AG20443 (cell line): ENCODE measurements at places on chromosomes 3 and 15.

DNA sequence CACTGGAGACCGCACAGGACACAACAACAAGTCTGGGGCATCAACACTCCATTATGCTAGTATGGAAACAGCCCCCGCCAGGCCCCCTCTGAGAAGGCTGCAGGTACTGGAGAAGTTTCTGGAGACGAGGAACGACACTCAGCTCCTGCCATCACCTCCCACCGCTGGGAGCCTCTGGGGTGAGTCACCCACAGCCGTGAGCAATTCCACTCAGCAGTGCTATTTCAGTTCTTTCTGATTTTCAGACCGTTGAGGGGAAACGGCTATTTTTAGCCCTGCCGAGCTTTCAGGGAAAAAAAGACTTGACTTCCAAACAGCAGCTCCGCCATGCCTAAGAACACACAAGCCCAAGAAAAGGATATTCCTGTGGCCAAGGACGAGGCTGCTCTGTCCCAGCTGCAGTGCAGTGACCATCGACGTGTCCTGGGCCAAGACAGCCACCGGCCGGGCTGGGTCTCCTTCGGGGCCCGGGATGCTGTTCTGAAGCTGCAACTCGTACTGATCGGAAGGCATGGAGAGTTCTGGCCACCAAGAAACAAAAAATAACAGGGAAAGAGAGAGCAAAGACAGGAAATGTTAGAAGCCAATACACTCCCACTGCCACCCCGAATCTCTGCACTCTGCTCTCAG, 40.8 kb downstream of the NUP210 start:
- DNase-seq: peak; percentile 90

- DNase-seq: no peak
Observed at GRCh38 chr3:133394561-133395311, 5.1 kb upstream of the BFSP2 start.

DNA sequence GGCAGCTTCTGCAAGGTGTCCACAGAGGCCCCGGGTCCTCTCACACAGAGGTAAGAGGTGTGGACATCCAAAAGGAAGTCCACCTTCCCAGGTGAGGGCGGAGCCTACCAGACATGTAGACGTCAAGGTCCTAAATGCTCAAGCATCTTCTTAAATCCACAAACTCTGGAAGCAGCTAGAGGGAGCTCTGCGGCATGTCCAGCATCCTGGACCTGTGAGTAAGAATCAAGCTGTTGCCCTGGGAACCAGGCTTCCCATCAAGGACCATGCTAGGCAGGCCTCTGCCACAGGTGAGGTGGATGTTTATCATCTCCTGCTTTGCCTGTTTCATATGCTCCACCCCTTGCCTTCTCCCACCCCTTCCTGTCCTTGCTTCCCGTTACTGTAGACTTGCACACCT, 368.2 kb downstream of the GABRG3 start:
- no peak for DNase-seq

GRCh38 chr3:99211309-99211708, 309.8 kb upstream of the DCBLD2 start:
- DNase-seq: no peak

DNA sequence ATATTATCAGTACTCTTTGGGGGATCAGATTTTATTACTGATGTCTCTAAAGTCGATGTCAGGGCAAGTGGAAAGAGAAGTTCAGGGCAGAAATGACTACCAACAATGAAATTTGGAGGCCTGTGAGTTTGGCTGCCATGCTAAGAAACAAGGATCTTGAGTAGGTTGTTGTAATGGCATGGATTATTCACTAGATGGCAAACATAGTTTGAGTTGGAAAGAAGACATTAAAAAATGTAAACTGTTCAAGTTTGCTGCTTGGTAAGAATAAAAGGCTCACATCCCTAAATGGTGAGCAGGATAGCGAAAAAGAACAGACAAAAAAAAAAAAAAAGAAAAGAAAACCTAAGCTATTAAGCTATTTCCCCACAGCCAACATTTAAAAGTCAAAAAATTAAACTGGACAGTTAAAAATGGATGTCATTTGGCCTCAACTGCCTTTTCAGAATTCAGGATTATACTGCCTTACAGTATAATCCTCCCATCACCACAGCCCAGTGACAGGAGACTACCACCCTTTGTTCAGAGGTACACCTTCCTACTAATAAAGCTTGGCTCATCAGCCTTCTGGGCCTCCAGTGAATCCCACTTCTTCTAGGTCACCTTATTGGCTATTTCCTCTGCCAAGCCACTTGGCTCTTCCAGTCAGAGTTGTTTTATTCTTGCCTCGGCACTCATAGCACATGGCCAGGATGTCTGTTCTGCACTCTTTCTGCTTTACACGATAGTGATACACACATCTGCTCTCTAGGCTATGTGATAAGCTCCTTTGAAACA, 163.7 kb downstream of the PLD1 start:
- peak; percentile 68 for DNase-seq

DNA sequence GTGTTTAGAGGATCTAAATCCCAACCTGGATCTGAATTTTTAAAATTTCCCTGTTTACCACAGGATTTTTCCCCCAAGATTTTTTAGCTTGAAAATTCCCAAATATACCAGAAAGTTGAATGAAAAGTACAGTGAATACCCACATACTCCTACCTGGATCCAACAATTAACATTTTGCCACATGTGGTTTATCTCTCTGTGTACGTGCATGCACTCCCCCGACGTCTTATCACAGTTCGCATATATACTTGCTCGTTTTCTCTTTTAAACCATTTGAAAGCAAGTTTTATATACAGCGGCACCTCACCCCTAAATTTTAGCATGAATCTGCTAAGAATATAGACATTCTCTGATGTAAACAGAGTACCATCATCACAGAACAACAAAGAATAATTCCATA, 165.3 kb downstream of the ATG7 start:
- no peak for DNase-seq

DNA sequence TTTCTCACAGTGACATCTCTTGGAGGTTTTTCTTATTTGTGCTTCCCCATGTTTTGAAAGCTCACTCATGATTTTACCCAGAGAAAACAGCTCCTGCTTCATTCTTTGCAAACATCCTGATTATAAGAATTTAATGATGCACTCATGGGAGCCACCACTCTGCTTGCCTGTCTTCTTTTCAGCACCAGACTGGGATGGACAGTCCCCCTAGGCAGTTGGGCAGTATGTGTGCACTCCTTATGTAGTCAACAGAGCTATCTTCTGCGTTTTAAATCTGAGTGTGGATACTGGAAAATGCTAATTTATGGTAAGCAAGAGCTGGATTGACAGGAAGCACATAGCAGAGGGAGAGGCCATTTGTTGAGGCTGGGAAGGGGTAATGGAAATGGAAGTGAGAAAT, 276.1 kb downstream of the AGBL1 start:
- no peak for DNase-seq

DNA sequence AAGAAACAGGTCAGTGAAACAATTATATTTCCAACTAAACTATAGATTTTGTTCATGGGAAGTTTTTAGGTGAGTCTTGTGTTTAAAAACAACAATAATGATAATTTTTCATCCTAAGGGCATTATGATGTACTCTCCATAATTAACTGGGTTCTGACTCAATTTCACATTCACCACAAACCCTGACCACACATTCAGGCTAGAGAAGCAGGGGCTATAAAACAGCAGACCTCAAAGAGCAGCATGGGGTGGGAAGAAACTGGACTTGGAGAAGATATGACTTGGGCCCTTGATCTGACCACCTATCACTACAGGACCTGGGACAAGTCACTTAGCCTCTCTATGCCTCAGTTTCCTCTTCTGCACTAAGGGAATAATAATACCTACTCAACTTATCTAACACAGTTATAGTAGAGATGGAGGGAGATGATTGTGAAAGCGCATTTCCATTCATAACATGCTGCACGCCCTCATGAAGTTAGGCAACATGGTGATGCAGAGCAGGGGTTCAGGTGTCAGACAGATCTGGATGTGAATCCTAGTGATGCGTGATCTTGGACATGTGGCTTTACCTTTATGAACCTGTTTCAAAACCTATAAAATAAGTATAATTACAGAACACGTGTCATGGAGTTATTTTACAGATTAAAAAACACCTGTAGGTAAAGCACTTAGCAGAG, 63.0 kb upstream of the ACP3 start:
- no peak for DNase-seq

DNA sequence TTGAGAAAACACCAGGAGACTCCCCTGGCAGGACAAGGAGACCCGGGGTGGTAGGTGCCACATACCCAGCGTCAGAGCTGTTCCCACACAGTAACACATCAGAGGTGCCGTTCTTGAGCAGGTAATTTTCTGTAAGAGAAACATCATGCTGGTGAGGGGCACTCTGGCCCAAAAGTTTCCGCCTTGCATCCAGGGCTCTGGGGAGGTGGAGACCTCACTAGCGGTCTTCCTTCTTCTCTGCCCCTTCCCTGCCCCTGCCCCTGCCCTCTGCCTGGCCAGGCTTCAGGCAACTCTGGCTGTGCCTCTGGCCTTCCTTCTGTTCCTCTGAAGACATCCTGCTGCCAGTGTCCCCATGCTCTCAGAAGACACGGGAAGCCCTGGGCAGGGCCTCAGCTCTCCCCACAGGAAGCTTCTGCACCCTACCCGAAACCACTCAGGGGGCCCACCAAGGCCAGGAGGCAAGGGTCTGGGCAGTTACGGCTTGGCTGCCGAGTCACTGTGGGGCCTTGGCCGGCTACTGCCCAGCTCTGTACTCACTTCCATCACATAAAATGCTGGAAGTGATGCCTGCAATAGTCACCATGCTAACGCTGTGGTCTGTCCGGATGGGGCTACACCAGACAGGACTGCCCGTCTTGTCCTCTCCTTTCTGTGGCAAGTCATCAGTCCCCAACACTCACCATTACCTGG, 41.3 kb downstream of the SCN5A start:
- DNase-seq: no peak

- DNase-seq: no peak
Observed at GRCh38 chr3:155325263-155325835, 31.9 kb upstream of the STRIT1 start.
